ENCODE measurements at places on chromosomes 11 and 22.

DNA sequence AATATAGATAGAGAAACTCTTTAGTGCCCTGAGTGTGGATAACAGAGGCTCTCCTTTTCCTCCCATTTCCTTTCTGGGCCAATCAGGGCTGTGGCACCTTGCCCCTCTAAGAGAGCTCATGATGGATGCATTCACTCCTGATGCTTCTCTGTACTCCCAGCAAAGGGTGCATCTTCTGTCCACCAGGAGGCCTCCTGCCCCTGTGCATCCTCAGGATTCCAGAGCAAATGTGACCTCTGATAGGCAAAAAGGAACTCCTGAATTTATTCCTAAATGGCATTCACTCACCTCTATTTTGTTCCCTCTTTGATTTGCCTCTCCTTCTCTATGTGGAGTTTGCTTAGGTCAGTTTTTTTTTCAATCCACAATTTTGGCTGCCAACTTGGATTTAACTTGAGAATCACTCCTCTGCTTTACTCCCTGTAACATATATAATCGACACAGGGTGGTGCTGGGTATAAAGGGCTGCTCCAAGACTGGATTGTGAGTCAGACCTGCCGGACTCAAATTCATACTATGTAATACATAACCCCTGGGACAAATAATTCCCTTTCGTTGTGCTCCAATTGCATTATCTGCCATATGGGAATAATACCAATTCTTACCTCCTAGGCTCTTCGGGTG, 1.1 kb upstream of the MRGPRX4 start:
- no peak for DNase-seq

DNA sequence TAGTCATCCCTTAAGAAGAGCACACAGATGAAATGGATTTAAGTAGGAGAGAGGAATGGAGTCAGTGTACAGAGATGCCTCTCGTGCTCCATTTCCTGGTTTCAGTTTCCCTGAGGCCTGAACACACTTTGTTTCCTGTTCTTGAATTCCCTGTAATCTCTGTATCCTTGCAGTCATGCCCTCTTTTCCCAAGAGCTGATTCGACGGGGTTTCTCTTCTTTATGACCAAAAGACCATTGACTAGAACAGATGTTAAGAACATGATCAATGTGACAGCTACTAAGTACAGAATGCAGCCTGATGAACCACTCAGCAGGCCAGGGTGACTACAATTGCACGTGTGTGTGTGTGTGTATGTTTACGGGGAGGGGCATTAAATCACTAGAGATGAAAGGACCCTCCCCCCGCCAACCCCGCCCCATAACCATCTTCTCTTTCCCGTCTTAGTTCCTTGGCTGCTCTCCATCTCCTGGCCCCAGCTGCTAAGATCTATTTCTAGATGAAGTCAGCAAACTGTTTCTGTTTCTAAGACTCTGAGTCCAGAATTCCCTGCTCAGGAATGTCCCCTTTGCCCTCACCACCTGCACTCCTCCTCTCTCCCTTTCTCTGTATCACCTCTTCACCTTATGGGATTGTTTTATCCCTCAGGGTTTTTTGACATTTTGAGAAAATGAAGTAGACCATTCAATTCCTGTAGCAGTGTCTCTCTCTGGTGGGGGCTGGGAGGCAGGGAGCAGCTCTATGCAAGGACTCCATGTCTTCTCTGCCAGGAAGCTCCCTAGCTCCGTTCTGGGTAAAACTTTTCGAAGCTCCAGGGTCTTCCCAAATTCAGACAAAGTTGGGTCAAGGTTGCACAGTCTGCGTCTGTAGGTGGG, 26.0 kb downstream of the SLC22A6 start:
- no peak for DNase-seq

DNA sequence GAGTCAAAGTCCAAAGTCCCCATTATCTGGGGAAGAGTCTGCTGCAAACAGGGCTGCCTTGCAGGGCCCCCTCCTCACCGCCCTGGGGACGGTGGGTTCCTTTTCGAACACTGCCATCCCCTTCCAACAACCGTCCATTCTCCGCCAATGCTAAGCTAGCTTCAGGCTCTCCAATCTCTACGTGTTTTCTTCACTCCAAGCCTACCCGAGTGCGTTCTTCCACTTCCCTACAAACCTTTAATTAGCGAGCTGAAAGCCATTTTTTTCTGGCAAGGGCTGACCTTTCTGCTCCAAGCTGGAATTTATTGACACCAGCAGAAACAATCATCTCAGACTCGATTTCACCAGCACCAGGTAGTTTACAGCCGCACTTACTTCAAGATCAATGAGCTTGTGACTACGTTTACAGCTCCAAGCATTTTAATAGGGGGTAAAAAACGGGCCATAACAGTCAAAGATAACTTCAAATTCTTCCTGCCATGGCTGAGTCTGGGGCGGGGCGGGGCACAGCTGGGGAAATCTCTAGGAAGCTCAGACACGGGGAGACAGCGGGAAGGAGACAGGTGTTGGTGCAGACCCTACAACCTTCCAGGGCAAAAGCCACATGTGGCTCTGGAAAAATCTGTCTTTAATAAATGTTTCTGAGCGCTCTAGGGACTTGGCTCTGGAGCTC, 82.2 kb downstream of the PHF21B start:
- DNase-seq: no peak

DNA sequence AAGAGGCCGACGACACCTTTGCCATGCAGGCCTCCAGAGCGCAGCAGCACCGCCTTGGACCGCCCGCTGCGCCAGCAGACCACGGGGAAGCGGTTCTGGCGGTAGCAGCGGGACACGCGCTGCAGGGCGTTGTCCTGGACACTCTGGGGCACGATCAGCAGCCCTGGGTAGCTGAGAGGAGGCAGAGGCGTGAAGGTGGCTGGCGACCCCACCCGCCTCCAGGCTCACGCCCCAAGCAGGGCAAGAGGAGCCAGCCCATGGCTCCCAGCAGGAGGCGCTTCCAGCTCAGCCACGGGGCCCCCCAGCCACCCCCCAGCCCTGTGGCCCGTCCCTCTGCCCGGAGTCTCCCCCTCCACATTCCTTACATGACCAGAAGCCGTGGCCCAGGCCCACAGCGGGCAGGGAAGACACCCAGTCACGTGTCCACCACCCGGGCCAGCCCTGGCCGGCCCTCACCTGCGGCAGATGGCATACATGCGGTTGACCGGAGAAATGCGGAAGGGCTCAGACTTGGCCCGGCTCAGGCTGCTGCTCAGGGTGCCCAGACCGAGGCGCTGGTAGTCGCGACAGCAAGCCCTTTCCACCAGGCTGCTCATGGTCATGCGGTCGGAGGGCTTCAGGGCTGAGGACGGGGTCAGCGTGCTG, 15.2 kb downstream of the SBF1 start:
- no peak for DNase-seq

DNA sequence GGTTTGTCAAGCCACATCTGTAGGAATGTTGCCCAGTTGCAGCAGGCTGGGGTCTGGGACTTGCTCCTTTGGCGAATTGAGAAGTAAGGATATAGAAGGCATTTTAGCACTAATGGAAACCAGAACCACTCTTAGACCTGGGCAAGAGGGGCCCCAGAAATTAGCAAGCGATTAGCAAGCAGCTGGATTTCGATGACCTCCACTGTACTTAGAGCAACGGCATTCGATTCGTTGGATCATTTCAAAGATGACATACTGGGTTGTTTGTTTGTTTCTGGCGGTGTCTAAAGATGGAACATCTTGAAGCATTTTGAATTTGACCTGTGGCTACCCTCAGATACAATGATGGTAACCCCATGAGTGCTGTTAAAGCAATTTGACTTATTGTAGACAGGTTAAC, 1.2 kb upstream of the CDPF1 start:
- DNase-seq: no peak

DNA sequence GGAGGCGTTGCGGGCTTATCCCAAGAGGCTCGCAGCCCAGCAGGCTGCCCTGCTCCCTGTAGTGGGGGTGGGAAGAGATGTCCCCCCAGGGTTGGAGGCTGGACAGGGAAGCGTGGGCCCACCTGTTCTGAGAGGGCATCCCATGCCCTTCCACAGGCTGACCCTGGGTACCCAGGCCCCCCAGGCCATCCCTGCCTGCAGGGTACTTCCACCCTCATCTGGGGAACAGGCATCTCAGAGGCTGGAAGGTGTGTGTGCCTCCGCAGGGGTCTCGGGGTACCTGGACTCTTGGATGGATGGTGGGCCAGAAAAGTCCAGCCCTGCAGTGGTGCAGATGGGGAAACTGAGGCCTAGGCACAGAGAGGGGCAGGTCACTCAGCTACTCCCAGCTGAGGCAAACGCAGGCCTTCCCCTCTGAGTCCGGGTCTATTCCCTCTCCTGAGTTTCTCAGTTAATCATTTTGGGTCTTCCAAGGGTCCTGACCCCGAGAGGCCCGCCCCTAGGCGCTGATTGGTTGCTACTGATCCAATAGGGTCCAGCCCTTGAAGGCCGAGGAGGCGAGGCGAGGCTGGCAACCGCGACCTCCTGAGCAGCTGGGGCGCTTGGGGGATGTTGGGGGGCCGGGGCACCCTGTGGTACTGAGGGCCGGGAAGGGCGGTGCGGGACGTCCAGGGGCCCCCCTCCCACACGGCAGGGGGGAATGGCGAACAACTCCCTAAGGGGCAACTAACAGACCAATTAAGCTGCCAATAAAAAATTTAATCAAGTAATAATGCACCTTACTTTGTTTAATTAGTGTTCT, 23.8 kb downstream of the FLRT1 start:
- DNase-seq: no peak

- no peak for DNase-seq
Measured at GRCh38 chr11:116646191-116646590, 126.6 kb downstream of the BUD13 start.

GRCh38 chr11:118887206-118887605, 3.5 kb downstream of the CXCR5 start:
- no peak for DNase-seq

DNA sequence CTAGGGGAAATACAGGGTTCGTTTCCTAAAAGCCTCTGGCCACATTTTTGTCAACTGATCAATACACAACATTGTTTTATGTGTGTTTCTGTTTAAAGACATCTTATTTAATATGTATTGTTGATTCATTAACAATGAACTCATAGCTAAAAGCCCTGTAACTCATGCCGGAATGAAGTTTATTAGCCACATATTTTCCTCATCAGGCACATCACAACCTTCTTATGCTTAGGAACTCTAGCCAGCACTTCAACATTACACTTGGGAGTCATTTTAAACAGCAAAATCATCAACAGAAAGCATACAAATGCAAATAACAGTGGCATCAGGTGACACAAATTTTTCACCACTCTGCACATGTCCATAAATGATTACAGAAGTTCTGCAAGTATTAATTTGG, 15.1 kb upstream of the BLID start:
- no peak for DNase-seq

- DNase-seq: no peak
Measured at GRCh38 chr22:46479046-46479445, 58.4 kb downstream of the CELSR1 start.

- DNase-seq: no peak
Measured at GRCh38 chr11:94636388-94636949, 69.3 kb downstream of the PIWIL4 start.

GRCh38 chr11:57639321-57640067, 10.2 kb downstream of the YPEL4 start:
- DNase-seq: no peak

- no peak for DNase-seq
Measured at GRCh38 chr11:25583596-25583995, 748.3 kb upstream of the ANO3 start.

GRCh38 chr22:28801845-28802594, 1.7 kb upstream of the XBP1 start:
- no peak for DNase-seq

- no peak for DNase-seq
Measured at GRCh38 chr11:62295504-62295903, 3.4 kb downstream of the SCGB1D4 start.

- no peak for DNase-seq
Measured at GRCh38 chr11:62324731-62325556, 12.3 kb upstream of the ASRGL1 start.

DNA sequence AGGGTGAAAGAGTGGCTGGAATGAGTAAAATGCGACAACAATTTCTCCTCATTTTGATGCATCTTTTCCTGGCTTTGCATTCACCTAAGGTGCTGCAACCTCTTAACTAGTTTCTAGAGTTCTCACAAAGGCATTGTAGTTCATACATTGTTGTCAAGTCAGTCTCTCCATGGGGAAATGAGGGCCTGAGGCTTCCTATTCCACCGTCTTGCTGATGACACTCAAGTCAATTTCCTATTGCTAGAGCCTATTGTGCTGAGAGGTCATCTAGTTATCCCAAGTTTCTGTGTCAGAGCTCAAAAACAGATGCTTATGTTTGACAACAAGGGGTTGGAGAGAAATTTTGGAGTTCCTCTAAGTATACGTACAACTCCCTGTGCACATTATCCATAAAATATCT, 11.6 kb upstream of the MS4A6A start:
- DNase-seq: no peak

DNA sequence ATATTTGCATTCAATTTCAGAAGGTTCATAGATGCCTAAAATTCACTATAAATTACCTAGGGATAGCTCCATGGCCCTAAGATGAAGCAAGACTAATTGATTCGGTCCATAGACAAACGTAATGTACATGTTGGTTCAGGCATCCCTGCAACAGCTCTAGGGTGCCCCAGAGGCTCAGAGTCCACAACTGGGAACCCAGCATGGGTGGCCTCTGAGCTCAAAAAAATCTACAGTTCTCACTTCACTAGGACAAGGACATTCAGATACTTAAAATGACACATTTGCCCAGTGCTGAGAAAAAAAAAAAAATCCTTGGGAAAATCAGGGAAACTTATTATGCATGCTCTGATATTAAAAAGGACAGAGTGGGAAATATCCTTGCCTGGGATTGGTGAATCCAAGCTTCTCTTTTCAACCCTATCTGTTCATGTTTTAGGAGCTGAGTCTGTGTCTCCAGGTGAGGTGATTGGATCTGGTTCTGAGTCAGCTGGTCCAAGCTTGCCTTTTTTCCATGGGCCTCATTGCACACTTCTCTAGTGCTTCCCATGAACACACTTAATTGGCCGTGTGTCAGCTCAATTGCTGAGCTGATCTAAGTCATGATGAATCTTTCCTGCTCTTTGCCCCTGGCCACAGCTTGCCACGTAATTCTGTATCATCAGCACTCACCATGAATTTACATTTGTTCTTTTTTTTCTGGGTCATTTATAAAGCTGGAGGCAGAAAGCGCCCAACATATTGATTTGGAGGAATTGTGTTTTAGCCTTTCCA, 116.3 kb upstream of the RCN1 start:
- no peak for DNase-seq

- DNase-seq: no peak
Measured at GRCh38 chr22:24190159-24190540, 8.9 kb downstream of the SUSD2 start.

GRCh38 chr11:126338346-126339055, 17.0 kb upstream of the ST3GAL4 start:
- no peak for DNase-seq

GRCh38 chr22:29837741-29838598, at the start of gene ASCC2:
Gene ASCC2 (minus strand): TSS chr22:29838274. CDS start chr22:29832325, 5,949 bp downstream.
- peak; percentile 25 for DNase-seq

- no peak for DNase-seq
Measured at GRCh38 chr11:75105462-75105925, 8.8 kb upstream of the OR2AT4 start.

- no peak for DNase-seq
Measured at GRCh38 chr22:40525250-40525884, 111.2 kb downstream of the MRTFA start.

GRCh38 chr11:79440571-79441460, at the start of gene TENM4:
Gene TENM4 (minus strand): TSS chr11:79441030. CDS start chr11:79069944, 371,086 bp downstream.
- DNase-seq: no peak

Data from NCI-H187 treated with DMSO at 0.1 percent for 48 hours (cell line).